Left cardiac atrium (tissue), 4 donors: ENCODE measurements at places on chromosomes 7 and 10.

DNA sequence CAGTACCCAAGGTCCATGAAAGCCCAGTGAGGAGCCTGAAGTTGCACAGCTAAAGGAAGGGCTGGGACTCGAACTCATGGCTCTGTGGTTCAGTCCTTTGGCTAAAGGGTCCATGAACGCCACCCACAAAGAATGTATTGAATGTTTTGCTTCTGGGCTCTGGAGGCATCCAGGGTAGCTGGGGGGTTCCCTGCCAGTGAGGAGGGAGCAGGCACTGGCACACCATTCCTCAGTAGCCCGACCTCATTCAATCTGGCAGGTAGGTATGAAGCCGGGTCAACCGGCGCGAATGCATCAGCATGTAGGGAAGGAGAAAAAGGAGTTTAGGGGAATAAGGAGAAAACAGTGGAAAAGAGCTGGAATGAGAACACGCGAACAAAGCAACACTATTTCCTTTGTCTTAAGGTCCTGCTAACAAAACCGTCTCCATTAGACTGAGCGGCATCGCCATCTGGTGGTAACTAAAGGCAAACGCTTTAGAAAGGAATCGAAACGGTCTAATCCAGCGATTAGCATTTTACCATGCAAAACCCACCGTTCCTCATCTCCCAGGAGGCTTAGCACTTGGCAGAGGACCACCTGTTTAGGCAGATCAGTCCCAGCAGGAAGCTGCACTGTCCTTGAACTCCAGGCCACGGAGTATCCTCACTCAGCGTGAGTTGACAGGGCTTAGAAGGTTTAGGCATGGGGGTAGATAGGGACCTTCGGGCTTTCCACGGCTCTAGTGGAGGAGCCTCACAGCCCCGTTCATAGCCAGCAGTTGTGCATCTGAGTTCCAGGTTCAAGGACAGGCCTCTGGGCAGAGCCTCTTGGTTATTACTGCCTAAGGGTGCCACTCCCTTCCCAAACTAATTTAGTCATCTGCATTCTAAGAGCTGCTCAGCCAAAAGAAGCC is 122.8 kb downstream of the UBE2H start:
- DNase-seq: peak; percentile 62

GRCh38 chr10:123891144-123892071 is at the start of gene CPXM2:
Gene CPXM2 (minus strand): TSS chr10:123891807. CDS start chr10:123891659, 148 bp downstream.
- DNase-seq: peak; percentile 51

GRCh38 chr10:127115100-127115499 is 81.3 kb downstream of the INSYN2A start:
- DNase-seq: no peak

DNA sequence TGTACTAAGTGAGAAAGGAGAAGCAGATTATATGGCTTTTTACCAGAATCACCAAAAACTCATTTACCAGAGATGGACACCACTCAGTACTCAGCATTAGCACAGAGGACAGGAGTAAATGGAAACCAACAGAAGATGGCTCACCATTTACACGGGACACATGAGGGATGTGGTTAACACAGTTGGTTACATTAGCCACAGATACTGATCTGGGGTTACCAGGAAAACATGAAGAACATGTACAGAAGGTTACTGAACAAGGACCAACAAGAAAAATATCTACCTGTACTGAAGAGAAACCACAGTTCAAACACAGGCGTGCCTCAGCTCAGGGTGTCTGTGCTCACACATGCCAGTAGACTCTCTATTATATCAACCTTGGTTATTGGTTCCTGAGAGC is 1285.8 kb upstream of the SORCS1 start:
- no peak for DNase-seq

DNA sequence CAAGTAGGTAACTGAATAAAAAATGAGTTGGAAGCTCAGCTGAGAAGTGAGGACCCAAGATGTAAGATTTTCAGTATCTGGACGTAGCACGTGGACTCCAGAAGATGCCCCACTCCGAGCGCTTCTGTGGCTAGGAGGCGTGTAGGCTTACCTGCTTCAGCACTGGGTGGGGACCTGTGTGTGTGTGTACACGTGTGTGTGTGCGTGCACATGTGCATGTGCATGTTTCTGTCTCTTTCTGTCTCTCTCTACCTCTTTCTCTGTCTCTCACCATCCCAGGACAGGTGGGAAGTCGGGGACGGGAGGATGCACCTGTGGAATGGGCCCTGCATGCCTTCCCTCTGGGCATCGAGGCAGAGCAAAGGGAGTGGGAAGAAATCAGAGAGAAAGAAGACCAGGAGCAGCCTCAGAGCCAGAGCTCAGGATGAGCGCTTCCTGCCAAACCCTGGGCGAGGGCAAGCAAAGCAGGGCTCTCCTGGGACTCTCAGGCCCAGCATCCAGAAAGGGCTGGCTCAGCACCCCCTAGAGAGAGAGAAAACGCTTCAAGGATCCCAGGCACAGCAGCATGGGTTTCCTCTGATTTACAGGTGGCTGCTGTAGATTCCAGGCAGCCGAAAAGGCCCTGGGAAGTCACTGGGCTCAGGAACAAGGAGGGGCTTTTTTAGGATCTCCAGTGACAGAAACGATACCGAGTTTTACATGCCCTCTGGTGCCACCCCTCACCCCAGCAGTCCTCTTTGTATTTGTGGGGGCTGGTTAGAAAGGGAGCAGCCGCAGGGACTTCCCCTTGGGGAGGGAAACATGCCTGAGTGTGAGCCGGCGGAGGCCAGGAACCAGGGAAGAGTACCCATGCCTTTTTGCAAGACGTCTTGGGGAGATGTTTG is 28.5 kb downstream of the CXCL12 start:
- DNase-seq: no peak

GRCh38 chr10:83603708-83604107 is 535.6 kb upstream of the GHITM start:
- DNase-seq: no peak

DNA sequence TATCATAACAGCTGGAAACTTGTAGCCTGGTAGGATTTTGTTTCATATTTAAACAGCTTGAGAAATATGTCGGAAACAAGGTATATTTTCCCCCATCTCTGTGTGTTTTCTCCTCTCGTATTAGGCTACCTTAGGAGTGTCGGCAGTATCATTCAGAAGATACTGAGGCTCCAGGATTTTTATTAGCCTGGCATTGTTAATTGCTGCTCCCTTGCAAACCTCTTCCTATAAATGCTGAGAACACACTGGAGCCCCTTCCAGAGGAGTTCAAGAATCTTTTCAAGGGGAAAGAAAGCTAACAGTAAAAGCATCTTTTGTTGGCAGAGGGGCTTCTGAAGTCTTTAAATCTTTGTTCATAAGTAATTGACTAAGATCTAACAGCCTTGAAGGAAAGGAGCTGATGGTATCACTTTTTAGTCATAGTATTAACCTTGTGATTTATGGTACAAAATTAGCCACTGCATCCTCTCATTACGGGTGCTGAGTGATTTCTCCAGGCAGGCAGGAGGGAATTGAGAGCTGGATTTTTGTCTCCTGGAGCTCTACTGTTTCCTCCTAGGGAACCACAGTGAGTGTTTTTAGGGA is 998.7 kb downstream of the LRMDA start:
- DNase-seq: no peak

- no peak for DNase-seq
Observed at GRCh38 chr7:55532150-55532917, 40.0 kb downstream of the VOPP1 start.

- DNase-seq: no peak
Observed at GRCh38 chr7:106346678-106347217, 62.0 kb upstream of the NAMPT start.

GRCh38 chr7:2444476-2444875 is 31.7 kb downstream of the GRIFIN start:
- DNase-seq: peak; percentile 59

GRCh38 chr10:85548034-85548433 is 818.6 kb downstream of the GRID1 start:
- DNase-seq: no peak

- DNase-seq: no peak
Observed at GRCh38 chr10:120521880-120522279, 64.9 kb downstream of the PLPP4 start.

DNA sequence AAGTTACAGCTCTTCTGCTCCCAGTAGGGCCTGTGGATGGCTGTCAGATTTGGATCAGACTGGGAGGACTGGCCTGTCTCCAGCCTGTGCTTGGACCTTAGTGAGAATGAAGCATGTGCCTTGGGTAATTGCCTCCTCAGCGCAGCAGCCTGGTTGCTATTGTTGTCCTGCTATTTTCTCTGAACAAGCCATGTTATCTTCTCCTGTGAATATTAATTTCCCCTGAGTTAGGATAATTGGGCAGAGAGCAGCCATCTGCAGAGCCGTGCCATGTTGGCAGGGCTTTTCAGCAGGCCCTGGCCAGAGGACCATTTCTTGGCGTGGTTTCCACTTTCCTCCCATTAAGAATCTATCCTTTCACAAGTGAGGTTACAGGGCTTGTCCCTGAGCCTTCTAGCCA is 497.3 kb downstream of the SORCS3 start:
- DNase-seq: no peak

DNA sequence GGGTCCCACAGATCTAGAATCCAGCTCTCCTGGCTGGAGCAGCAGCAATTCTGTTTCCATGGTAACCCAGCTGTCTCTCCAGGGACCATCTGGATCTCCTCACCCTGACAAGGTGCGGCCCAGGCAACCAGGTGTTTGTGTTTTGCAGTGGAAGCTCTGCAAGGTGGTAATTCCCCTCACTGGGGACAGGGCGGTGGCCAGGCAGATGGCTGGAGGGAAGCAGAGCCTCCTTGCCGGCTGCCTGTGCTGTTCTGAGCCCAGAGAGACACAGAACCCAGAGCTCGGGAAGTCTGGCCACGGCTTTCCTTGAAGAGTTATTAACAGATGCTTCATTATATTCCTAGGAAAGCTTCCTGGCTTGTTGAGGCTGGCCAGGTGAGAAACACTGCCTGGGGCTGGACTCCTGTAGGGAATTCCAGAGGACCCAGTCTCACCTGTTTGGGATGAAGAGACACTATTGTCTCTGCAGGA is 118.2 kb upstream of the PPIF start:
- DNase-seq: no peak

GRCh38 chr10:84497978-84498377 is 169.6 kb downstream of the CCSER2 start:
- DNase-seq: no peak

DNA sequence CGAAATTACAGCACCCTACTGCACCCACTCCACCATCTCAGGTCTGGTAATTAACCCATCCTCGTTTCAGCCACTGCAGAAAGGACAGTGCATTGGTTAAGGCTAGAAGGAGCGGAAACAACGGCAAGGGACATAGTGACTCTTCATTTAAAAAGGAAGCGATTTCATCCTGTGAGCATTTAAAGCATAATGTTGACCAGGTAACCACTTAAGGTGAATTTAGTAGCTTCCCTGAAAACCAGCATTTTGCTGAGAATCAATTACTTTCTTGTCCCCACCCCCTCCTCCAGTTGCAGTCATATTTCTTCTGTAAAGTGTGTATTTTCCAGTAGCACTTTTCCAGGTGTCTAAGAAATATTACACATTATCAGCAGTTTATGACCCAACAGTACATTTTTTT is 821 bp upstream of the JAZF1 start:
- DNase-seq: no peak

DNA sequence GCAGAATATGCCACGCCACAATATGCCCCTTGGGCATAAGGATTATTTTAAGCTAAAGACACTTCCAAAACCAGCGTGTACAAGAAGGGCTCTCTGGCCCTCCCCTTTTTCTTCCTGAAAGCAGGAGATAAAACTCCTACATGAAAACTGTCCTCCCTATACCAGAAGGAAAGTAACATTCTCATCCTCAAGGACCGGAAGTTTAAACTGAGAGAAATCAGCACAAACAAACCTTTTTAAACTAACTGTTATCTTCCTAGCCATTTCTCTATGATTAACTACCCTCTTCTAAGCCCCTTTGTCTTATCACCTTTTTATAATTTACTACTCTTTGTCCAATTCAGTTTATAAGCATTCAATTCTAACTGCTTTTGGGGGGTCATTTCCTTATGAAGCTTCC is 16.4 kb upstream of the RAPGEF5 start:
- DNase-seq: no peak

DNA sequence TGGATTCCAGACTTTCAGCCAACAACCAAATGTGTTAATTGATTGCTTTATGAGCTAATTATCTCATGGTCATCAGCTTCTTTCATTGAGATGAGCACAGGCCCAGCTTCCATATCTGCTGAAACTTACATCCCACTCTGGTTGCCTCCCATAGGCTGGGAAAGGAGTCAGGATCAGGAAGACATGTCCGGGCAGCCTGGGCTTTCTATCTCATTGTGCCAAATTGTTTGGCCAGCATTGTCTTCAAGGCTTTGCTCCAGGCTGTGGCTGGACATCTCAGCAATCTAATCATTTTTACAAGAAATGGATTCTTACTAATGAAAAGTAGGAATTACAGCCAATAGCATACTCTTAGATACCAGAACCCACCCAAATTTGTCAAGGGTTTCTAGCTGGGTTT is 295.2 kb downstream of the CXCL12 start:
- no peak for DNase-seq

DNA sequence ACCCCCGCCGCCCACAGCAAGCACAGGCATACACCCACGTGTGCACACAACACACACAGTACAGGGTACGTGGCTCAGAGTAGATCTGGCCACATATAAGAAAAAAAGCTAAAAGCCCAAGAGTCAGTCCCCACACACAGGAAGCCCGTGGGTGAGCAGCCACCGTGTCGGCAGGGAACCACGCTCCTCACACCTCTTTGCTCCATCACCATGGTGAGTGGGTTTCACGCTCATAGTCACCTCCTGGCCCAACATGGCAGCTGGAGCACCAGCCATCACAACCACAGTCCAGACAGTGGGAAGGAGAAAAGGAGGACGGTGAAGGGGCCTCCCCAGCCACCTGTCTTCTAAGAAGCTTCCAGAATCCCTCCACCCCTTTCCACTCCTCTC is 76.0 kb upstream of the PDGFA start:
- DNase-seq: no peak

DNA sequence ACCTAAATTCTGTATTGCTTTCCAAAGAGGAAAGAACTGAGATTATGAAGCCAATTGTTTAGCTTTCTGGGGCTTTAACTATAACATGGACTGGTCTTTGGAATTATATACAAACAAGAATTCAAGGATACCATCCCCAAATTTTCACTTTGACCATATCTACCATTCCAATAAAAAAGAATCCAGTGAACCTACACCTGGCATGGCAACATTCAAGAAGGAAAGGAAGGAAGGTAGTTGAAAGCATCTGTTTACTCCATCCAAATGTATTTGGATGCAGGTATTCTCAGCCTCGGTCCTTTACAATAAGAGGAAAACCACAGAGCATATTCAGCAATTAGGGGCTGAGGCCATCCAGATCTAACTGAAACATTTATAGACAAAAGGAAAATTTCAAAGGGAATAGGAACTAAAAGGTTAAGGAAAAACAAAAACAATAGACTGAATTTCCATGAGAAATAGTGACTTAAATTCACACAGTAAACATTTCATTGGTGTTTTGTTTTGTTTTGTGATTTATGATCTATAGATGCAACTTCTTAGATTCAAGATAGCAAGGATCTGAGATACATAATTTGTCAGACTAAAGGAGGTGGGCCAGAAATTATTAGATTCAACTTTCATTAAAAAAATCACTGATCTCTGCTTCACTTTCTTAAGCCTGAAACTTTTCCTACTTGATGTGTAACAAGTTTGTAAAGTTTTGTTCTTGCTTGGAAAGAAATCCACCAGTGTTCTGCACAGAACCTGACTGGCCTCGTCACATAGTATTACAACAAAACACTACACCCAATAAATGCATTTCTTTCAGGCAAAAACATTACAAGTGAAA is 12.7 kb downstream of the SKIDA1 start:
- DNase-seq: no peak
